ENCODE measurements at places on chromosomes 11 and 22.

GRCh38 chr11:46537121-46537520, 56.7 kb downstream of the AMBRA1 start:
- DNase-seq = no peak

DNA sequence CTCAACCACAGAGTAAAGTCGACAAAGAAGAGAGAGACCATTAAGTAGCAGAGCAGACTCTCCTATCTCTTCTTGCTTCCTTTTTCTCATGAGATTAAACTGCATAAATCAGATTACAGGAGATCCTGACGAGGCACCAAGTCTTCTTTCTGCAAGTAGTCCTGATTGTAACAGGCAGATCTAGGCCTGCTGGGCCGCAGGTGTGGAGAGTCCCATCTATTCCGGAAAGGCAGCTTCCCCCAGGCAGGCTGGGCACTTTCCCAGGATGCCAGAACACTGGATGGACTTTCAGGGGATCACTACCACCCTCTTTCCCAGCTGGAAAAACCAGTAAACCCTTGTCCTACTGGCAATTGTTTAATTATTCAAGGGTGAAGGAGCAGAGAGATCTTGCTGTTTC, 173.0 kb upstream of the CADM1 start:
- DNase-seq = no peak

DNA sequence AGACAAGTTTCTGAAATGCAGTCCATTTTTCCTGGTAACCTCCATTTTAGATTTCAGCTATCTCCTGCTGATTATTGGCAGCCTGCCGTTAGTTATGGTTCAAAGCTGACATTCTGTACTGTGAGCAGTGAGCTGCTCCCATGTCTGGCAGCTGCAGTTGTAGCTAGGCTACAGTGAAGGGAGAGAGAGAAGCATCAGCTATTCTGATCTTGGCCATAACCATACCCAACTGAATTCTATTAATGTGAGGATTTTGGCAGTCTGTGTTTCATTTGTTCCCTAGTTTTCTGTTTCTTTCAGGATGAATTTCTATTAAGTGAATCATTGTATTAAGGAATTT, 33.4 kb downstream of the SIK2 start:
- no peak for DNase-seq

- no peak for DNase-seq
Measured at GRCh38 chr11:5923794-5924193, 18.3 kb upstream of the OR56A3 start.

GRCh38 chr11:134753771-134754520, 341.9 kb upstream of the B3GAT1 start:
- no peak for DNase-seq

All from HS-5 (cell line).